ENCODE measurements at places on chromosomes 1 and 21.

- DNase-seq = no peak
These were observed 141.2 kb downstream of the FGGY start for GRCh38 chr1:59438058-59438560.

- DNase-seq = peak; percentile 43
These were observed 2.0 kb upstream of the PERM1 start for GRCh38 chr1:983798-984475.

DNA sequence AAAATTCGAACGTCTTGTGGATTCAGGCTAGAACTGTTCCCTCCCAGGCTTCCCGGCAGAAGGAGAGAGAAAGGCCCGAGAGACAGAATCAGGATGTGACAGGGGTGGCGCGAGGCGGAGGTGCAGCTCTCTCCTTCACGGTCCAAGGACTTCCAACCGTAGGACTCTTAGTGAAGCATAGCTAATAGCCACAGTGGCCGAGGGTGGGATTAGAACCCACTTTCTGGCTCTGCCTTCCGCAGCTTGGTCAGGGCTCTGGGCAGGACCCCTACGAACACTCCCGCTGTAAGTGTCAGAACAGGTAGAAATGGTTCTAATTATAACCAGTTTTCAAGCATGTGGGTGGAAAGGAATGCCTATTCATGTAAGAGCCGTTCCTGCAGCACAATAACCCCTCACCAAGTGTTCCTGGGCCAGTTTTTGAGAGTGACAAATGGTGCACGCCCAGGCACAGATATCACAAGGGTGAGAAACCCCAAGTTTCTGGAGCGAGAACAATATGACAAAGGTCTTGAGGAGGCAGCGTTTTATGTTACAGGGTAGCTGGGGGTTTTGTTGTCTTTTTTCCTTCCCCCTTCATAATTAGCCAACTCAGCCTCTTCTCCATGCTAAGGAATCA, 86.4 kb downstream of the SYF2 start:
- DNase-seq = no peak

GRCh38 chr1:2933431-2934155, 87.7 kb upstream of the ACTRT2 start:
- DNase-seq = no peak

DNA sequence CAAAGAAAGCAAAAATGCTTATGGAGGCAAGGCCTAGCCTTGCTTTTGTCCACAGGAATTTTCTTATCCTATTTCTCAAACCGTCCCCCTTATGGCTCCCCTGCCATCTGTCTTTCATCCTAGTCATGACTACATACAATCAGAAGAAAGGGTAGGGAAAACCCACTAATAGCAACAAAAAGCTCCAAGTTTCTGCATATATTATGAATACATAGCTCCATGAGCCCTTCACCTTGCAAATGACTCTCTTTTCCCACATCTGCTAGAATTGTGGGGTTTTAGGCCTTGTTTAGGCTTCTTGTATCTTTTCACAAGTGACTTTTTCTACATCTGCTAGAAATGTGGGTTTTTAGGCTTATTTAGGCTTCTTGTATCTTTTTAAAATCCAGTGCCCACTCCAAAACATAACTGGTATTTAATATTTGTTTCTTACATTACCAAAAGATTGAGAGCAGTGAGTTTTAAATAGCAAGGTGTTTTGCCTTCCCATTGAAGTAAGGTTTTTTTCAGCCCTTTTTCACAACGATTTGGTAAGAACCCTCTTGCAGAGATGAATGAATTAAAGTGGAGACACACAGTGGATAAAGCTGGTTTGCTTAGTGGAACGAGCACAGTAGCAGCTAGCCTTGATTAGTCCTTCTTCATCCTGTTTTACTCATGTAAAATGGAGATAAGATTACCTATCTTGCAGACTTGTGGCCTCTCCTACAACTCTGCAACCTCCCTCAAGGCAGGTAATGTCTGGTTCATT, 4.4 kb downstream of the GADD45A start:
- DNase-seq = no peak

GRCh38 chr1:152622803-152623202, at the start of gene LCE3A:
Gene LCE3A (minus strand): TSS chr1:152623103. CDS start chr1:152623103, 0 bp downstream.
- peak; percentile 95 for DNase-seq

DNA sequence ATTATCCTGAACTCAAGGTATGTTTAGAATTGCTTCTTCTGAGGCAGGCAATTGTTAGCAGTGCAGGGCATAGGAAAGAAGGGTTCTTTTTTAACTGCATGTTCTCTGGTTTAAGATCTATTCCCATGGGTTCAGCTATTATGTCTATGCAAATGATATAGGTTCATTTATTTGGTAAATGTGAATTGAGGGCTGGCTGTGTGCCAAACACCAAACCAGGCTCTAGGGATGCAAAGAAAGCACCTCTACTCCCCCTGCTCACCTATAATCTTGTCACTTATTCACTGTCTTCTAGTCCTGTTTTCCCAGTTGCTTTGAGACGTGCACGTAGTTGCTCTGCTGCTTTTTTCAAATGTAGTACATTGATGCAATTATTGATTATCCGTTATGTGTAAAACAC, 691 bp upstream of the KIFAP3 start:
- DNase-seq = no peak

DNA sequence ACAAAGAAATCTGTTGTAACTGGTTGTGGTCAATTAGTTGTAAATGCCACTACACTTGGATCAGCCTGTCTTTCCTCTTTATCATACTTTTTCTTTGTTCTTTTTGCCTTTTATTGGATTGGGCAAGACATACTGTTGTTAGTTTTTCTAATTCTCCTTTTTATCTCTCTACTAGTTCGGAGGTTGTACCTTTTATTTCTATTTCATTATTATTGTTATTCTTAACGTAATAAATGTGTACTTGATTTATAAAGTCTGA, 59.2 kb downstream of the IVNS1ABP start:
- no peak for DNase-seq
